ENCODE measurements at places on chromosomes 11 and 22. TPM values are rescaled to one million over a fixed set of nuclear protein-coding genes. Genes with fewer than 3 reads are reported as not detected.

Gene HEPN1
- not detected for total RNA-seq

Gene CACNA1I
- 1.9 TPM for total RNA-seq

Gene RIMBP3B
- total RNA-seq = 0.60 TPM

Gene MS4A2
- 1.5 TPM for total RNA-seq

Gene CXCR5
- not detected for total RNA-seq

Gene HPX
- 2.8 TPM for total RNA-seq

Gene DNAL4
- total RNA-seq = 25.4 TPM

Data from camera-type eye (tissue), 1 donor.